Stimulated activated CD8-positive, alpha-beta memory T cell treated with anti-CD3 and anti-CD28 coated beads, Interleukin-4, amount 100 ng/mL, for 24 hours (primary cell): ENCODE measurements at places on chromosomes 13 and 19.

DNA sequence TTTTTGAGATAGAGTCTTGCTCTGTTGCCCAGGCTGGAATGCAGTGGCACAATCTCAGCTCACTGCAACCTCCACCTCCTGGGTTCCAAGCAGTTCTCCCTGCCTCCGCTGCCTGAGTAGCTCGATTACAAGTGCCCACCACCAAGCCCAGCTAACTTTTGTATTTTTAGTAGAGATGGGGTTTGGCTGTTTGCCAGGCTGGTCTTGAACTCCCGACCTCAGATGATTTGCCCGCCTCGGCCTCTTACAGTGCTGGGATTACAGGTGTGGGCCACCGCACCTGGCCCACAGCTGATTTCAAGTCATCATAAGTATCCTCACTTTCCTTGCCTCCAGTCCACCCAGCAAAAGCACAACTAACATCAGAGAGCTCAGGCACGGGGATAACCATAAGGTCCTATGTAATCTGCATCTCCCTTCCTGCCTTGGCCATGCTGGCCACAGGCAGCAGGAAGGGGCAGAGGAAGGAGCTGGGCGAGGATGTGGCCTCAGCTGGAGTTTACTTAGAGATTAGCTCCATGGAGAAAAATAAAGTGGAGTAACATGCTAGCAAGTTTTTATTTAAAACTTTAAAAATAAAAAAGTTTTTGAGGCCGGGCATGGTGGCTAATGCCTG is 22.9 kb upstream of the ADGRE1 start:
- DNase-seq, result no peak

GRCh38 chr19:43759515-43759914 is 4.8 kb upstream of the SMG9 start:
- no peak for DNase-seq

- no peak for DNase-seq
Measured at GRCh38 chr13:40476175-40476958, 190.1 kb downstream of the FOXO1 start.

- DNase-seq, result no peak
Measured at GRCh38 chr13:77136902-77137420, 110.0 kb upstream of the FBXL3 start.

GRCh38 chr19:39264306-39265290 is 3.6 kb upstream of the IFNL2 start:
- DNase-seq, result no peak

- DNase-seq, result no peak
Measured at GRCh38 chr13:32938907-32939306, 77.3 kb upstream of the KL start.

GRCh38 chr19:28242317-28242927 is 970.5 kb downstream of the UQCRFS1 start:
- DNase-seq, result no peak

DNA sequence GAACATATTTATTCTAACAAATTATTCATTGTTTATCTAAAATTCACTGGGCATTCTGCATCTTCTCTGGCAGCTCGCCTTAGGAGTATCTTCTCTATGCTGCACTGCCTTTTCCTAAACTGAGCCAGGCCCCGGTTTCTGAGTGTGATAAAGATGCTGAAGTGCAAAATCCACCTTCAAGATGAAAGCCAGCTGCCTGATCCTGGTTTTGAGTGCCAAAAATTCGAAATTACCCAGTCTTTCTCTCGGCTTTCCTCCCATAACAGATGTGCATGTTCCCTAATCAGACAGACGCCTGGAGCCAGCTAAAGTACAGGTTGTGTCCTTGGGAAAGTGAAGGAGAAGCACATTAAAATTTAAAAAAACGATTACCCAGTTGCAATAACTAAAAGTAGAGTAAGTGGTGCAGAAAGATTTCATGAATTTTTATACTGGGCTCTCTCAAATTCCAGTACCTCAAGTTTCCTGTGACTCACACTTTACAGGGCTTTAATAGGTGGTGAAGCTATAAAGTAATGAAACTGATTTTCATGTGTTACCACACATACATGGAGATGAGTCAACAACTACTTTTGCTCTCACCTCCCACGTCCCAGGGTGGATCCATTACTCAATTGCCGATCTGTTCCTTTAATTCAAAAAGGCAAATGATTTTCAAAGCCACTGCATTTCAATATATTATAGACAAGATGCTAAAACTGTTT is 65.0 kb upstream of the GTF2F2 start:
- peak; percentile 35 for DNase-seq

GRCh38 chr19:50659318-50660087 is 10.3 kb downstream of the C19orf81 start:
- no peak for DNase-seq

- no peak for DNase-seq
Measured at GRCh38 chr19:51480590-51480989, 2.3 kb downstream of the CEACAM18 start.

DNA sequence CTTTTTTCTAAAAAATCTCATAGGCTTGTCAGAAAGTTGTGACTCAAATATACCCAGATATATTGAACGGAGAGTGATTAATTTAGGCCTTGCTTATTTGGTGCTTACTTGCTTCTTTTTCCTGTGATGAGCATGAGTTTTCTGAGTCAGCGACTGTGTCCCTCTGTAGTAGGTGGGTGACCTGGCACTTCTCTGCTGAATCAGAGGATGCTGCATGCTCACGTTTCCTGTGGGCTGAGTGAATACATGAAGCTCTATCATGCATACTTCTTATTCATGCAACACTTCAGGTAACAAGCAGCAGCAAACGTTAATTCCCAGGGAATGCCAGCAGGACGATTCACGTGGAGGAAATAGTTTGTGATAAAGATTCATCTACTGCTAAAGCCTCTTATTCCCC is 245.0 kb downstream of the KLF5 start:
- no peak for DNase-seq

DNA sequence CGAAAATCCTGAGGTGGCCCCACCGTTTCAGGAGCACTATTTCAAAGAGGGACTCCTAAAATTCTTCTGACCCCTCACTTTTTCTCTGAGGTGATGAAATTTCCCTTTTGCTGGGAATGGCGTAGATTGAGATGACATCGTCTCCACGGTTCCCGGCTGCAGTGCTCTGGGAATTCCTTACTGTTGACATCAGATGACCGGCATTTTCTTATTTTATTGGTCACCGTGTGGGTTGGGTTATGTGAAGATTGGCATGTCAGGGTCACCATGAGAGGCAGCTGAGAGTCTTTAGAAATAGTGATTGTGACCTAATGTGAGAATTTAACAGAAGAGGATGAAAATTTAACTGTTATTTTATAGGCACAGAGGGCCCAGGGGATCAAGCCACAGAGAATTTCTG is 356.7 kb downstream of the FGF9 start:
- DNase-seq, result no peak

GRCh38 chr19:23771761-23772674 is 13.3 kb upstream of the ZNF681 start:
- DNase-seq, result no peak

GRCh38 chr19:11624069-11624463 is 26.8 kb downstream of the ZNF627 start:
- DNase-seq, result no peak
